ENCODE measurements at places on chromosomes 16 and 17.
A peak's percentile ranks its signal among the peaks of the same experiment; 100 is the strongest.

DNA sequence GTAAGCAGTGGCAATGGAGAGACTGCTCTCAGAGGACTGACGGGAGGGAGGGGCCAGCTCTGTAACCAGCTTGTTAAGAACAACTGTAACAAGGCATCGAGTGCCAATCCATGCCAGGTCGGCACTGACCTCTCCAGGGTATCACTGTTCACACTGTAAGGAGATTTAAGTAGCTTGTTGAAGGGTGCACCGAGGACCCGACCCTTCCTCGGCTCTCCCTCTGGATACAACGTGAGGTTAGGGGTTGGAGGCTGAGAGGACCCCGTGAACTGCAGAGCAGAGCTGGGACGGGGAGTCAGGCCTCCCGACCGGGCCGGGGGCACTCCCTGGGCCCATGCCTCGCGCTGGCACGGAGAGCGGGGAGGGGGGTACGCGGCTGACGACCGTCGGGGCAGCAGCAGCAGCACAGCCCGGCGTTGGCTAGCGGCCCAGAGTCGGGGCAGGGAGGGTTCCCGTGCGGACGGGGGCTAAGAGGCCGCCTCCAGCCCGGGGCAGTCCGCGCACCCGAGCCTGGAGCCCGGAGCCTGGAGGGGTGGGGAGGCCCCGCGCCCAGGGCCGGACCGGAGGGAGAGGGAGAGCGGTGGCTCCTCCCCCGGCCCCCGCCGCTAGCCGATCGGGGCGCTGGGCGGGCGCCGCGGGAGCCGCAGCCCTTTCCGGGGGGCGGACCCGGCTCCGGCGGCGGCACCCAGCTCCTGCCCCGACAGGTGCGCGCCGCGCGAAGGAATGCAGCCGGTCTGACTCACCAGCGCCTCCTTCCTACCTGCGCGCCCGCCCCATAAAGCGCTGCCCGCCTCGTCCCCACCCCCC lies at the start of gene ITGB4:
Gene ITGB4 (plus strand): TSS at position 804 of the 807 bp plus-strand sequence. CDS start 3,245 bp downstream, outside the sequence.
- DNase-seq: no peak

DNA sequence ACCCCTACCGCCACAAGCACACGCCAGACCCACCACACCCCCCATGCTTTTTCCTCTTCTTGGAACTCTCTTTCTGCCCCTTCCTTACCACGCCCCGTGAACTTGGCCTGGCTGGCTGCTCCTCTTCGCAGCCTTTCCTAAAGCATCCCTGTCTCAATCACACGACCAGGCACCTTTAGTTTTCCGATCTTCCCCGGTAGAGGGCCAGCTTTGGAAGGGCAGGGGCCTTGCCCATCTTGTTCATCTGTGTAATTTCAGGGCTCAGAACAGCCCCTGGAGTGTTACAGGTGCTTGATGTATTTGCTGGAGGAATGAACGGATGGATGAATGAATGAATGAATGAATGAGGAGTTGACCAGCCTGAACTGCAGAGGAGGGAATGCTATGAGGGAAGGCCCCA lies 3.7 kb downstream of the SPPL2C start:
- DNase-seq: no peak

- peak; percentile 23 for DNase-seq
Measured at GRCh38 chr16:85750827-85751697, at the start of gene C16orf74. TSS of gene C16orf74 (minus strand) at chr16:85751096. CDS start at chr16:85735217, 15,879 bp downstream.

DNA sequence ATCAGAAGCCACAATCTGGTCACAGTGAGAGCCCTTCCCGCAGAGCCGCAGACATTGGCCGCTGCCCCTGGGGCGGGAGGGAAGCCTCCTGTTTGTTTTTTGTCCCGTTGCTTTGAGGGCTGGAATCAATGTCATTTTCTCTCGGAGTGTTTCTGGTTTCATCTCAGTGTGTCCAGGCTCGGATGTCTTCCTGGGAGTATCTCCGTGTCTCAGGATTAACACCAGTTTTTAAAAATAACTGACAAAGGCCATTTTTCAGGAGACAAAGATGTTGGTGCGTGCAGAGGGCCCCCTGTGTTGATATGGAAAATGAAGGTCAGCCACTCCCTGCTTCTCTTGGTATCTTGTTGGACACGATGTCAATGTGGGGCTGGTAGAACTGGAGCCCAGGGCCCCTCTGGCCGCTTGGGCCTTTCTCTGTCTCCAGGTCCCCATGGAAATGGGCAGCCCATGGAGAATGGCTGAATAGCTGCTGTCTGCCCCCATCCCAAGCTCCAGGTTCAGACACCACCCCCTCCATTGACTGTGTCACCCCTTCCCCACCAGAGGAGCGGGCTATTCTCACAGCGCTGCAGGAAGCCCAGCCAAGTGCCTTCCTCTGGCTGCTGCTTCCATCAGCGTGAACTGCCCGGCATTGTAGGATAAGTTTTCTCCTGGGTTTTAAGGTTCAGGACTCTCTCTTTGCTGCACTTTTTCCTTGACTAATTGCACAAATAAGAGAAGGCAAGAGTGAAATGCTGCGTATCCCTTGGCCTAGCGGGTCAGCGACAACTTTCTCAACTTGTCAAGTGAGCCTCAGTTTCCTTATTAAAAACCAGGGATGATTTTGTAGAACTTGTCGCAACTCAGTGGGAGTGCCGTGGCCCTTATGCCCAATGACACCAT lies 72.2 kb upstream of the METTL9 start:
- DNase-seq: no peak

GRCh38 chr17:73795730-73796129 lies 151.5 kb upstream of the SDK2 start:
- DNase-seq: no peak

GRCh38 chr17:42436391-42436790 lies 13.3 kb upstream of the CAVIN1 start:
- no peak for DNase-seq

GRCh38 chr17:65446043-65446442 lies 115.4 kb downstream of the AXIN2 start:
- no peak for DNase-seq

GRCh38 chr17:65593855-65594845 lies 32.7 kb upstream of the AXIN2 start:
- no peak for DNase-seq

- peak; percentile 48 for DNase-seq
Measured at GRCh38 chr17:4365628-4366326, 698 bp downstream of the UBE2G1 start.

GRCh38 chr17:72258711-72259110 lies 137.9 kb downstream of the SOX9 start:
- DNase-seq: no peak

GRCh38 chr17:70290770-70291169 lies 121.4 kb downstream of the KCNJ2 start:
- no peak for DNase-seq

- DNase-seq: no peak
Measured at GRCh38 chr17:64095144-64095882, 34.6 kb downstream of the ERN1 start.

GRCh38 chr17:80832266-80832676 lies 159.4 kb upstream of the CHMP6 start:
- DNase-seq: no peak

GRCh38 chr17:75614556-75615270 lies 18.5 kb upstream of the SMIM5 start:
- no peak for DNase-seq

All from neural crest cell (in vitro differentiated cells).